ENCODE measurements at places on chromosomes 12 and 14. TPM values are rescaled to one million over a fixed set of nuclear protein-coding genes. Genes with fewer than 3 reads are reported as not detected.

Gene SLC25A47
- total RNA-seq: not detected

Gene BCL11B
- 66.2 TPM for total RNA-seq

Gene FGD6
- 1.1 TPM for total RNA-seq

Gene PXN
- total RNA-seq: 74.5 TPM

Gene TFCP2
- total RNA-seq: 47.3 TPM

Gene TAS2R30
- total RNA-seq: 0.87 TPM

DNA sequence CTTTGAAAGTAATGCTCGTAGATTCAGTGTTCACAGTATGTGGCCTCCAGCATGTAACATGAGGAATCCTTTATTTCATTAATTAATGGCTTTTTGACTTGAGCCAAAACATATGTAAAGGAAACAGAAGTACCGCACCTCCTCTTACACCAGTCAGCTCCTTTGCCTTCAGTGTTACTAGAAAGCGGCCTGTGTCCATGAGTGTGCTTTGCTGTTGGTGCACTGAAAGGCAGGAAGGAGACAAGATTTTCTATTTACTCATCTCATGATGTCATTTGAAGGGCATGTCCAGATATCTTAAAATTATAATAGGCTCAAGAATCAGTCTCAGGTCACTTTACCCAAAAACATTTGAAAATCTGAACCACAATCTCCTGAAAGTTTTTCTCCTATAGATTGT lies 9.9 kb upstream of the CCT2 start:
- DNase-seq: no peak

GRCh38 chr12:66931091-66931490 lies 252.2 kb upstream of the GRIP1 start:
- DNase-seq: no peak

GRCh38 chr12:70637303-70638085 lies at the start of gene PTPRB:
Gene PTPRB, minus strand, starts transcription at chr12:70637429. Its CDS starts 34 bp downstream, at chr12:70637395.
- no peak for DNase-seq

- no peak for DNase-seq
Measured at GRCh38 chr12:43795716-43796280, 10.3 kb downstream of the TWF1 start.

- peak; percentile 31 for DNase-seq
Measured at GRCh38 chr12:6613015-6613775, 6.0 kb upstream of the CHD4 start.

GRCh38 chr12:45357539-45358417 lies 141.9 kb downstream of the ANO6 start:
- DNase-seq: no peak

GRCh38 chr14:60506985-60507829 lies 1.7 kb upstream of the SIX6 start:
- DNase-seq: no peak

DNA sequence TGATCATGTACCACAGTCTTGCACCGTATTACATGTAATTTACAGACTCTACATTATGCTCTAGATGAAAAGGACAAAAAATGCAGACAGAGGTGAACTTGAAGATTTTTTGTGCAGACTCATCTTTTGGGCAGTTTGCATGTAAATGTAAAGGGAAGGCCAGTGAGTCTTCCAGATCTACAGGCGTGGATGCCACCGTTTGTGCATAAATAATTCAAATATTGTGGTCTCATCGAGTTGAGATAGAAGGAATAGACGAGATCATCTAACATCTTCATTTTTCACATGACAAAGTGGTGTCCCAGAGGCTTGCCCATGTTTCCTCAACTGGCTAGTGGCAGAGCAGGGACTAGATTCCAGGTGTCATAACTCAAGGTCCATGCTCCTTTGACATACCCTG lies 125.2 kb downstream of the ALX1 start:
- DNase-seq: no peak

GRCh38 chr14:43687921-43688320 lies 819.2 kb downstream of the FSCB start:
- no peak for DNase-seq

DNA sequence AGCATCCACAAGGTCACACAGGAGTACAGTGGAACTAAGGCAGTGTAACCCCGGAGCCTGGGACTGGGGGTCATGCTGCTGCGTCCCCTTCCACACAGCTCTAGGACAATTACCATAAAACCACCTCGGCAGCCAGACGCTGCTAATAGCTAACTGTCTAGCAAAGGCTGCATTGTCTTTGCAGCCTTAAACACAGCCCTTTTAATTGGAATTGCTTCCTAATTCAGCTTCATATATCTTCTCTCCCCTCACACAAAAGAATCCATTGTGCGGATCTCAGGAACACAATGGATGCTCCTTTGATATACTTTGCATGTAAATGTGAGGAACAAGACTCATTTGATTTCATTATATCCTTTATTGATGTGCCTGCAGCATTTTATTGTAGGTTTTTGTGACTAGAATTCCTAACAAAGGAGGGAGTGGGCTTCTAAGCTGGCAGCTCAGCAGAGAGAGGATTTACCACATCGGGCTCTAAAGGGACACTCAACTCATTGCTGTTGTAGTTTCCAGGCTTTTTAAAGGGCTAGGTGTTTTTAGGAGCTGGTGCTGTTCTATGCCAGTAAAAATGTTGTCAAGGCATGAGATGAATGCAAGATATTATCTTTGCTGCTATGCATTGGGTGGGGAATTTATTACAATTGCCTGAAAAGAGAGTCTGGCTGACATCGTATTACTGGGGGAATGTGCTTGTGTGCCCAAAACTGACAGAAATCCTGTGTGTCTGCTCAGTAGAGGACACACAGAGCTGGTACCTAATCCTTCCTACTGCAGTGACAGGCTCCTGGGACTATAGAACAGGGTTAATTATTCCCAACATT lies 30.4 kb upstream of the DACT1 start:
- DNase-seq: no peak

DNA sequence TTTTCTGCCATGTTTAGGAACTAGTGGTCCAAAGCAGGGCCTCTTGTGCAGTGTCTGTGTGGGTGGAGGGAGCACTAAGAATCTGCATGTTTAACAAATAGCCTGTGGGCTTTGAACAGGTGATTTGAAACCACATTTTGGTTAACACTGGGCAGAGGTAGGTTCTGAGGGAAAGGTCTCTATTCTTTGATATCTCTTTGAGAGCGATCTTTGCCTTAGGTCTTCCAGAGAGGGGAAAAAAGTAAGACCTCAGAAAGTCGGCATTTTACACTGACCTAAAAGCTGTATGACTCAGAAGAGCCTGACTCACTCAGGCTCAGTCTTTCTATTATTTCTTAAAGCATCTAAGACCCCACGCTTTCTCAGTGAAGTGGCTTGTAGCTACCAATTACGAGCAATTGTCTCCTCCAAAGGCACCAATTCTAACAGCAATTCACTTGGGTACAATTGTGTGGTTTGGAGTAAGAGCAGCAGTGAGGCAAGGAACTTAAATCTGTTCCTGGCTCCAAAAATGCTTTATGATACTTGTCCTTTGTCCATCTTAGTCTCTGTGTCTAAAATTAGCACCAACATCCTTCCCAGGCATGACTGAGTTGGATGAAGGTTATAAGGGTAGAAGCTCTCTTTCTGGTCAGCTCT lies 8.8 kb downstream of the EIF2B2 start:
- DNase-seq: peak; percentile 18

DNA sequence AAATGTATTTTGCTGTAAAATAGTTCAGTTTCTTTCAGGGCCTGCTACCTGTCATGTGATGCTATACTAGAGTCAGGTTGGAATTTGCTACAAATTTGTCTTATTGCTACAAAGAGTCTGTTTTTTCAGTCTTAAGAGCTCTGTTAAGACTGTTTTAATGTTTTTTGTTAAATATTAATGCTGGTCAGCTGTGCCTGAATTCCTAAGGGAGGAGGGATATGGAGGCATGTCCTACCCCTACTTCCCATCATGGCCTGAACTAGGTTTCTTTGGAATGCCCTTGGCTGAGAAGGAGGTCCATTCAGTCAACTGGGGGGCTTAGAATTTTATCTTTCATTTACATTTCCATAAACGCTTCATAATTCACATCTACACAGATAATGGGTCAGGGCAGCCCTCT lies 30.0 kb downstream of the IQSEC3 start:
- DNase-seq: no peak

DNA sequence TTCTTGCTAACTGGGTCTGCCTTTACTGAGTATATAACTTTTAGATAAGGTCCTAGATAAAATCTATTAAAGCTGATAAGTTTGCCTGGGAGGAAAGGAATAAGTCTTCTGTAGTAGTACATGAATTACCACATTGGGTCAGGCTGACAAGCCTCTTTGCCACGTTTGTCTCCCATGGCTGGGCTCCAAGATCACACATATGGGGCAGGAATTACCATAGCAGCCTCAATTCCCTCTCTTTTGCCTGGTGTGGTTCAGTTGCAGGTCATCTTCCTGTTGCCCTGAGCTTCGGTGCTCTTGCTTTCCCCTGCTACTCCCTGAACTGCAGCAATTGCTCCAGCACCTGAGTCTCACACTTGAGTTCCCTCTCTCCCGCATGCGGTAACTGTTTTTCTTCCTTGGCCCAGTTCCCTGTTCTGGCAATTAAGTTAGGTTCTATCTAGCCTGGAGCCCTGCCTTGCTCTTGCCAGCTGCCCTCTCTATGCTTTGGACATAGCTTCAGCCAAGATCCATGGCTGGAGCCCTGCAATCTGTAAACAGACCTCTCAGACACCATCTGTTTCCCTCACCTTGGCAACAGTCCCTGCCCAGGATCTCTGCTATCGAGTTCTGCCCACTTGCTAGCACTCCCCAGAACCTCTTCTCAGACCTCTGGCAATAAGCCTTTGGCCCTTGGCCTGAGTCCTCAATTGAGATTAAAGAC lies 5.8 kb upstream of the GLT8D2 start:
- no peak for DNase-seq

DNA sequence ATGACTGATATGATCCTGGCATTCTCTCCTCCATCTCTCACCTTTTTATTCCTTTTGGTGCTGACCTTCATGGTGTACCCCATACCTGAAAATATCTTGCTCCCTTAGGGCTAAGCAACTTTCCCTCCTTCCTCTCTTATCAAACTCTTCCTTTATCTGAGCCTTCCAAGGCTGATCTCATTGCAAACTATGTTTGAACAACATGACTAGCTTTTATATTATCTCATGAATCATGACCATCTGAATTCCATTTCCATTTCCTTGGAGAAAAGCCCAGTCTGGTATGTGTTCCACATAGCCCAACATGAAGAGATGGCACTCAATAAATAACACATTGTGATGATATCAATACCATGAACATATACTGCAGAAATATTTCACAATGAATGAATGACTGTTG lies 111.6 kb downstream of the TSPAN8 start:
- no peak for DNase-seq

Measured in activated CD4-positive, alpha-beta T cell treated with anti-CD3 and anti-CD28 coated beads for 36 hours (primary cell).